Upper lobe of left lung (tissue), 6 donors: ENCODE measurements at places on chromosomes 7 and 10. TPM values are rescaled to one million over a fixed set of nuclear protein-coding genes. Genes with fewer than 3 reads are reported as not detected.

DNA sequence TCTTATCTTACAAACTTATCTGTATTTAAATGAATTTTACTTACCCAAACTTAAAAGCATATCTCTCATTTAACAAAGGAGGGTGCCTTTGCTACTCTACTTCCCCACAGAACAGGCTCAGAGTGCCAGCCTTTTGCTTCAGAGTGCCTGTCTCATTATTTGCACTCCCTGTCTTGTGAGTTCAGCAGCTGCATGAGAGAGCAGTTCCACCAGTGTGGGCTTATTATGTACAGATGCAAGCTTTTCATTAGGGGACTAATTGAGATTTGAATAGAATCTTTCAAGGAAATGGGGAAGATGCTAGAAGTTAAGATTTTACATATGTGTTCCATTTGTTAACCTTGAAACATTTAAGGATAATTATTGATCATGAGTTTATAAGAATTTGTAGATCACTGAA, 310.2 kb upstream of the LRRN3 start:
- no peaks in the 10 kb centered on the region for H3K4me1 ChIP-seq
- H3K36me3 ChIP-seq, result no peaks in the 10 kb centered on the region
- H3K4me3 ChIP-seq, result no peak overlapping the region
- no peaks in the 10 kb centered on the region for H3K27me3 ChIP-seq

DNA sequence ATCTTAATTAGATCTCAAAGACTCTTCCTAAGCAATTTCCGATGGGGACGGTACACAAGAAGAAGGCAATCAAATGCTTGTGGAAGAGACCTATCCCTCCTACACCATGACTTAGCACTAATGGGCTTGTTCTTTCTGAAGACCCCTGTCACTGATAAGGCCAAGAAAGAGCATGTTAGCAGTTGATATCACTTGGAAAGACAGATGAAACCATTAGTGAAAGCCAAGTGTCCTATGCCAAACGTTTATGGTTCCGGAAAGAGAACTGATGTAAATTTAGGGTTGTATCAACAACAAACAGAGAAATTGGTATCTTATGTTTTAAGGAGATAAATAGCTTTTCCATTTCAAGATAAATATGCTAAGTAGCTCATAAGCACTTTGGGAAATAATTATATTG, 6.5 kb downstream of the UROS start:
- H3K36me3 ChIP-seq, result peaks cover 40% of the 10 kb centered on the region
- H3K4me3 ChIP-seq, result no peak overlapping the region
- H3K27me3 ChIP-seq, result no peaks in the 10 kb centered on the region
- peaks cover 9% of the 10 kb centered on the region for H3K4me1 ChIP-seq
- no peak for DNase-seq

DNA sequence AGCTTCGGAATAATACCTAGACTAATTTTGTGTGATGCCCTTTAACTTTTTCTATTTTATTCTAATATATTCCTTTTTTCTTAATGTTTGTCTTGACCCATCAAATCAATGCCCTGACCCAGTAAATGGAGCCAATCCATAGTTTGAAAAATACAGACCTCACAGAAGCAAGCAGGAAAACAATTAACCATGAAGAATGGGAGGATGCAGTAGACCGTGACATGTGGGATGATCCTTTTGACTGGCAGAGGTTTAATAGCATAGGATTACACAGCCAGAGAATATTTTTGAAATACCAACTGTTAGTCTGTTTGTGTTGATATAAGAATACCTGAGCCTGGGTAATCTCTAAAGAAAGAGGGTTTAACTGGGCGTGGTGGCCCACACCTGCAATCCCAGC, 142.6 kb upstream of the NEBL start:
- DNase-seq, result no peak
- H3K4me1 ChIP-seq, result peaks cover 4% of the 10 kb centered on the region
- H3K27me3 ChIP-seq, result no peaks in the 10 kb centered on the region
- no peaks in the 10 kb centered on the region for H3K36me3 ChIP-seq

DNA sequence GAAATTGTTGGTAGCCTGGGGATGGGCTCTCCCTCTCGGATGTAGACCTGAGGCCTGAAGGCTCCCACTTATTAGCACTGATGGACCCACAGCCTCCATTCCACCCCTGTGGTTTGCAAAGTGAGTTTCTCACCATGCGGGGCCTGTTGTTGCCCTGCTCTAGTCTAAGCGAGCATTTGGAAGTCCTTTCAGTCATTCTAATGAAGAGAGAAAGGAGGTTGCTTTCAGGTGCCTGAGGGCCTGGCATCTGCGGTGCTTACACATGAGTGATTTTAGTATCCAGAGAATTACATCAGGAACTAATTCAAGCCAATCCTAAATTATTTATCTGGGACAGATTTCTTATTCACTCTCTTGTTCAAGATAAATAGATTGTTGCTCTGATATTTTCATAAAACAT, 61.6 kb downstream of the NAMPT start:
- no peak overlapping the region for H3K4me3 ChIP-seq
- H3K27ac ChIP-seq, result no peak overlapping the region

GRCh38 chr7:81676105-81676811, 93.6 kb downstream of the HGF start:
- no peaks in the 10 kb centered on the region for H3K27me3 ChIP-seq
- H3K4me3 ChIP-seq, result no peak overlapping the region
- no peak overlapping the region for H3K27ac ChIP-seq
- DNase-seq, result no peak
- H3K36me3 ChIP-seq, result no peaks in the 10 kb centered on the region

DNA sequence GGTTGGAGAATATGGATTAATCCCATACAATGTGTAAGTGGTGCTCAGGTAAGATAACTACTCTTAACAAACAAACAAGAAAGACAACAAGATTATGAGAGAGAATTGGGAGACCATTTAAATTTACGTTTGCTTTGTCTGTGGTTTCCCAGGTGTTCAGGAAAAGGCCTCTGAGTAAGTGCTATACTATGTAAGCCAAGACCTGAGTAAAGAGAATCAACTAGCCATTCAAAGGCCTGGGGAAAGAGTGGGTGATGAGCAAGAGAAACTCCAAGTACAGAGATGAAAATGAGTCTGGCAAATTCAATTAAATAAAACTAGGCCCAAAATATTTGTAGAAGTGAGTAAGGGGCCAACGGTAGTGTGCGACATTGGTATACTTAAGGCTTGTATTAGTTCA, 9.9 kb downstream of the CSTF2T start:
- H3K27ac ChIP-seq, result no peak overlapping the region
- no peak for DNase-seq

DNA sequence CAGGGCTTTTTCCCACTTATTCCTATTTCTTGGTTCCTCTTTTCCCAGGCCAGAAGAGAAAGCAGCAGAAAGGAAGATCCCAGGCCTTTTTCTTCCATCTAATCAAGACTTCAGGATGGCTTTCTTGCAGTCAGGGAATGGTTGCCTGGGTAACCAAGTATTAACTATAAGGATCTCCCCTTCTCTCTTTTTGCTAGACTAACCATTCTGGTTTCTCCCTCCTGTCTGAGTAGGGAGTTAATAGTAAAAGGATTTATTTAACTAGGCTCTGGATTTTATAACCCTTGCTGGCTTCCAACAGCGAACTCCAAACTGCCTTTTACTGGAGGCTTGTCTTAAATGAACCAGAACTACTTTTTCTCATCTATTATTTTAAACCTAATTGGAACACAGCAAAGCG, 90.4 kb downstream of the GRM8 start:
- no peak overlapping the region for H3K27ac ChIP-seq
- no peaks in the 10 kb centered on the region for H3K36me3 ChIP-seq
- no peaks in the 10 kb centered on the region for H3K4me1 ChIP-seq
- no peaks in the 10 kb centered on the region for H3K27me3 ChIP-seq

- H3K4me1 ChIP-seq, result no peaks in the 10 kb centered on the region
- H3K4me3 ChIP-seq, result no peak overlapping the region
- no peaks in the 10 kb centered on the region for H3K36me3 ChIP-seq
- H3K27ac ChIP-seq, result no peak overlapping the region
- no peaks in the 10 kb centered on the region for H3K27me3 ChIP-seq
- no peak for DNase-seq
Measured at GRCh38 chr7:88664630-88665233, 94.8 kb upstream of the ZNF804B start.

DNA sequence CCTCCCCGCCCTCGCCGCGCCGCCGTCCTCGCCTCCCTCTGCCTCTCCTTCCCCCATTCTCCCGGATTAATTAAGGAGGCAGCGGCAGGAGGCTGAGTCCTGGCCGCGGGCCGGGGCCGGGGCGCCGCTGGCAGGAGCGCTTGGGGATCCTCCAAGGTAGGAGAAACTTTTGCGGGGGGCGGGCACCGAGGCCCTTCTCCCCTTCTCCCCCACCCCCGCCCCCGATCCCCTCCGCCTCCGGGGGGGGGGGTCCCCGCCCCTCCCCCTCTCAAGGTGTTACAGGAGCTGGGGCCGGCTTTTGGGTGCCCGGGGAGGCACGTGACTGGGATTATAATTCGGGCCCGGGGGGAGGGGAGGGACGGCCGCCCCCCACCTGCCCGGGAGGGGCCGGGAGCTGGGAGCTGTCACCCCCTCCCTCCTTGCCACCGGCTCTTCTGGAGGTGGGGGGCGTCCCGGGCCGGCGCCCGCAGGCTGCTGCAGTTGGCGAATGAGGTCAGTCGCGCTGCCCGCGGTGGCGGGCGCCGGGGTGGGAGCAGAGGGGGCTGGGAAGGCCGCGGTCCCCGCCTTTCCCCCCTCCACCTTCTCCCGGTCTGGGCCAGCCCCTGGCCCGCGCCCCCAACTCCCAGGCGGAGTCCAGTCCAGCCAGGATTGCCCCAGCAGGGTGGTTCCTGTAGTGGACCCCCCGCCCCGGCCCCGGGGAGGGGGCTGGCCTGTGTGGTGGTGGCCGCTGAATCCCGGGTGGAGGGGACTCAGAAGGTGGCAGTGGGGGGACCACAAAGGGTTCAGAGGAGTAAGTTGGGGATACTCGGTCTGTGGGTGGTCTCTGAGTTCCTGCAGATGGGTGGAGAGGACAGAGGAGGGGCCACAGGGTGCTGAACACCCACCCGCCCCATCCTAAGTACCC, 567 bp downstream of the GTF2IRD1 start:
- H3K4me3 ChIP-seq, result peak overlapping the region; percentile 73
- no peaks in the 10 kb centered on the region for H3K36me3 ChIP-seq
- peaks cover 17% of the 10 kb centered on the region for H3K4me1 ChIP-seq
- H3K27me3 ChIP-seq, result no peaks in the 10 kb centered on the region

DNA sequence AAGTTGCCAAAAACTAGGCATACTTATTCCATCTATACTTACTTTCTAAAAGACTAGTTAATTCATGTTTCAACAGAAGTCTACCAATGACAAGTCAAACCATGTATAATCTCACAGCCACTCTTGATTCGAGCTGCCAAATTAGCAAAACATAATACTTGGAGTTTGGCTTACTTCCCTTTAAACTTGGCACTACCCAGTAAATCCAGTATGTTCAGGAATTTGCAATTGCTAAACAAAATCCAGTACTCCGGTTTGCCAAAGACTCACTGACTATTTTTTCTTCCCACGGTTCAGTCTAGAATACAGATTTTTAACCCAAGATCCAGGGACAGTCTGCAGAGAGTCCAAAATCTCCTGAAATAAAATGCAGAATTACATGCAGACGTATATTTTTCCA, 4.6 kb downstream of the OAT start:
- H3K36me3 ChIP-seq, result no peaks in the 10 kb centered on the region
- H3K27me3 ChIP-seq, result no peaks in the 10 kb centered on the region
- no peak overlapping the region for H3K27ac ChIP-seq
- H3K4me1 ChIP-seq, result peaks cover 11% of the 10 kb centered on the region
- DNase-seq, result no peak
- no peak overlapping the region for H3K4me3 ChIP-seq

DNA sequence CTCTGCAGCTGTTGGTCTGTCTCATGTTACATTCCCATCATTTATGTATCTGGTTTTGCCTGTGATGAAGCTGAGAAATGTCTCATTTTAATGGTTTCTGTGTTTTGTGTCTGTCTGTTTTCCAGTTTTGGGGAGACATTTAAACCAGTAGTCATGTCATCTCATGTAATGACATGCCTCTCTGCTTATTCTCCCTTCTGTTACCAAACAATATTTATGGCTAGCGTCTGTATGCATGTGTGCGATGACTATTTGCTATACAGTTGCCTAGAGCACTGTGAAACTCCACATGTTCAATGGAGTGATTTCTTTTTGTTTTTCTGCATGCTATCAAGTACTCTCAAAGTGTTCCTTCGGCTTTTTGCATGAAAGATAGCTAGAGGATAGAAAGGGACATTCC, 132.0 kb downstream of the ST7 start:
- no peak for DNase-seq
- no peak overlapping the region for H3K4me3 ChIP-seq
- H3K4me1 ChIP-seq, result peaks cover 20% of the 10 kb centered on the region
- H3K27me3 ChIP-seq, result no peaks in the 10 kb centered on the region
- H3K27ac ChIP-seq, result no peak overlapping the region

- no peak overlapping the region for H3K4me3 ChIP-seq
- no peak for DNase-seq
- no peaks in the 10 kb centered on the region for H3K27me3 ChIP-seq
- no peak overlapping the region for H3K27ac ChIP-seq
- H3K4me1 ChIP-seq, result no peaks in the 10 kb centered on the region
- H3K36me3 ChIP-seq, result no peaks in the 10 kb centered on the region
Measured at GRCh38 chr7:112521942-112522341, 41.2 kb downstream of the LSMEM1 start.

GRCh38 chr7:75880242-75880641, 1.4 kb downstream of the RHBDD2 start:
- H3K4me1 ChIP-seq, result peaks cover 25% of the 10 kb centered on the region
- peaks cover 47% of the 10 kb centered on the region for H3K36me3 ChIP-seq
- H3K27ac ChIP-seq, result peak overlapping the region; percentile 86
- DNase-seq, result no peak
- no peaks in the 10 kb centered on the region for H3K27me3 ChIP-seq
- peak overlapping the region; percentile 78 for H3K4me3 ChIP-seq

DNA sequence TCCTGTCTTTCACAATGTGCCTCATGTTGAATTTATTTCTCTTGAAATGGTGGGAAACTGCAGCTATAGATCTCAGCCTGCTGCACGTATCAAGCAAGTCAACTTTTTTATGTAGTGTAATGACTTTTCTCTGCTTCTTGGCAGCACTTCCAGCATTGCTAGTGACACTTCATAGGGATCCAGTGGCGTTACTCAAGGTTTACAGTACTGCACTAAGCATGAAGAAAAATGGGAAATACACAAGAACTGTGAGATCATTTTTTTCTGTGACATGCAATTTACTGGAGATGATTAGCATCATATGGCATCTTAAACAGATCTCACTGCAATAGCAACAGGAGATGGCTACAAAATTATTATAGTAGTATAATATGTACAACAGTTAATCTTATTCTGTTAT, 90.9 kb downstream of the POLR1F start:
- no peak overlapping the region for H3K27ac ChIP-seq
- no peaks in the 10 kb centered on the region for H3K4me1 ChIP-seq
- no peak for DNase-seq
- no peaks in the 10 kb centered on the region for H3K36me3 ChIP-seq
- no peaks in the 10 kb centered on the region for H3K27me3 ChIP-seq

DNA sequence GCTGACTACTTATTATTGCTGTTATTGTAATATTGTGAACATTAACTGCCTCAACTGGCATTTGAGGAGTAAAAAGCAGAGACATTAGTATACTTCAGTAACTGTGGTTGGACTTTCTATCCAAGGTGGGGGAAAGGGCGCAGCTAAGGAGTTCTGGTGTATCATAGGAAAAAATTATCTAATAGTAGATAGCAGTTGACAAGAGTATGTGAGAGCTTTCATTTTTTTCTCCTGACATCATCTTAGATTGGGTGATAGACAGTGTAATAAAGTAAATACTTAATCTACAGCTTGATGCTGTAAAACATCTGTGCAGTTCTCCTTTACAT, 68.9 kb downstream of the PHTF2 start:
- no peak overlapping the region for H3K27ac ChIP-seq
- H3K4me1 ChIP-seq, result peaks cover 14% of the 10 kb centered on the region
- no peaks in the 10 kb centered on the region for H3K27me3 ChIP-seq
- no peaks in the 10 kb centered on the region for H3K36me3 ChIP-seq
- H3K4me3 ChIP-seq, result no peak overlapping the region

Gene CLCN1
- not detected for total RNA-seq

Gene NAT16
- not detected for total RNA-seq

Gene ZNF503
- 25.1 TPM for total RNA-seq

Gene ZNF365
- 1.1 TPM for total RNA-seq

Gene ATRNL1
- 0.31 TPM for total RNA-seq
